ENCODE measurements at places on chromosomes 12 and 14.

DNA sequence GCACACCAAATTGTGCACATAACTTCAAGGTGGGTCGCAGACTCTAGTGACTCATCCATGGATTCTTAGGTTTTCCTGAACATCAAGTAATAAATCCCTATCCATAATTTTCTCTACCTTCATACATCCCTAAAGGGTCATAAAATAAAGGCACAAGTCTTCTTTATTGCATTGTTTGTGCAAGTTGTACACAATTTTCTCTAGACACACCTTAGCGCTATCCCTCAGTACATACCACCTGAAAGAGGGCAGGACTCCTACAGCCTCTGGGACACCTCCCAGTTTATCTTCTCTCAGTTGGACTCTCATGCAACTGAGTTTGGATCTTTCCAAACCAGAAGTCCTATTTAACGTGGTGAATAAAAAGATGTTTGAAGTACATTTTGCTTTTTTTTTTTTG is 168.5 kb upstream of the BMP4 start:
- DNase-seq, result no peak

GRCh38 chr12:75959060-75959459 is 72.5 kb downstream of the PHLDA1 start:
- no peak for DNase-seq

DNA sequence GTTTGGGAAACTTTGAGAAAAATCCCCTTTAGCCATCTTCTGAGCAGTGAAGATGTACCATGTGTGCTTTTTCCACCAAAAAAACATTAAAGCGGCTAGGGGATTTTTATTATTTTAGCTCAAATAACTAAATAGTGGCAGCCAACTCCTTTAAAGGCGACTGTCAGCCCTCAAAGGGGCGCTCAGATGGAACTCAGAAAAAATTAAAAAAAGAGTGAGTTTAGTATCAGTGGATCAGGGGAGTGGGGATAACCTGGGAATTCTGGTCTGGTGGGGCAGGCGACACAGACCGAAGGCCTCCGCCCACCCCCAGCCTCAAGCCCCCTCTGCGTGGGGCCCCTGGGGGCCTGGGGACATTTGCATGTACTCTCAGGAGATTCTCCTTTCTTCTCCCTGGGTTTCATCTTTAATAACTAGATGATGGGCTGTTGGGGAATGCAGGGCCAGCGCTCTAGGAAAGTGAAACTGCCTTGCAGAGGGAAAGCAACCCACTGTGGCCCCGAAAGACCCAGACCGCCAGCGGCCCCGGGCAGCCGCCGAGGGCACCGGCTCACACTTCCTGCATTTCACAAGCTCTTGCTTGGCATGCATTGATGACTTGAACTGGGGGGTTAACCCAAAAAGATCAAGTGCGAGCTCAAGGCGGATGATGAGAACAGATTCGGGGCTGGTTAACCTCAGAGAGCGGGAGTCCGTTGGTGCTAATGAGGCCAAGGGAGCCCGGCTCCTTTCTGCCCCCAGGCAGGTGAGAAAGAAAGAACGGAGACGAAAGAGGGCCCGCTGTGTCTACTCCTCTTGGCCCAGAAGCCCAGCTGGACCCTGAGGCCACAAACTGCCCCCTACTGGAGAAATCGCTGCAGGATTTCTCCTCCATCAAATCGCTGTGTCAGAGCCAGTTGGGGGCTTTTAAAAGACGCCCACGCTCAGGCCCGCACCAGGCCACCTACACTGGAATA is 7.3 kb upstream of the BATF start:
- no peak for DNase-seq

GRCh38 chr14:105503296-105503640 is 12.2 kb downstream of the TEDC1 start:
- DNase-seq, result no peak

Measured in GM19239 (cell line).